ENCODE measurements at places on chromosomes 3 and 15.

DNA sequence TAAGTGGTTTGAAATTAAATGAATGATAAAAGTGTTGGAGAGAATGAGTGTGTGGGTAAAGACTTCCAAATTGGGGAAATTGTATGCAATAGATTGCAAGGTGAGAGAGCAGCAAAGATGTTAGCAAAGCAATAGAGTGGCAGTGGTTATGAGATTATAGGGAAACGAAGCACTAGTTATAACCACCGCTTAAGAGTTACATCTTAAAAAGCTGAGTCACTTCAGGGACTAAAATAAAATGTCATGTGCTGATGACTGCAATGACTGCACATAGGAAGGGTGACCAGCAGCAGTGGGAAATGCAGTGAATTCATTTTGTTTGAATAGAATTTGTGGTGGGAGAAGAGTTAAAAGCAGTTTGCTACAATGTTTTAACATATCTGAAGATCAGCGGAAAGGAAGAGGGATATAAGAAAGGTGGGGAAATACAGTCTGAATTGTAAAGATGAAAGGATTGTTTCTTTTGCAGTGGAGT, 127.3 kb downstream of the RAP2B start:
- no peaks in the 10 kb centered on the region for H3K27me3 ChIP-seq
- DNase-seq, result no peak
- H3K36me3 ChIP-seq, result no peaks in the 10 kb centered on the region
- no peak overlapping the region for H3K4me3 ChIP-seq
- H3K27ac ChIP-seq, result no peak overlapping the region

GRCh38 chr3:10623578-10624275, 118.3 kb upstream of the ATP2B2 start:
- no peak for DNase-seq
- no peak overlapping the region for H3K4me3 ChIP-seq
- H3K36me3 ChIP-seq, result no peaks in the 10 kb centered on the region
- H3K27ac ChIP-seq, result no peak overlapping the region
- no peaks in the 10 kb centered on the region for H3K27me3 ChIP-seq
- H3K4me1 ChIP-seq, result no peaks in the 10 kb centered on the region

DNA sequence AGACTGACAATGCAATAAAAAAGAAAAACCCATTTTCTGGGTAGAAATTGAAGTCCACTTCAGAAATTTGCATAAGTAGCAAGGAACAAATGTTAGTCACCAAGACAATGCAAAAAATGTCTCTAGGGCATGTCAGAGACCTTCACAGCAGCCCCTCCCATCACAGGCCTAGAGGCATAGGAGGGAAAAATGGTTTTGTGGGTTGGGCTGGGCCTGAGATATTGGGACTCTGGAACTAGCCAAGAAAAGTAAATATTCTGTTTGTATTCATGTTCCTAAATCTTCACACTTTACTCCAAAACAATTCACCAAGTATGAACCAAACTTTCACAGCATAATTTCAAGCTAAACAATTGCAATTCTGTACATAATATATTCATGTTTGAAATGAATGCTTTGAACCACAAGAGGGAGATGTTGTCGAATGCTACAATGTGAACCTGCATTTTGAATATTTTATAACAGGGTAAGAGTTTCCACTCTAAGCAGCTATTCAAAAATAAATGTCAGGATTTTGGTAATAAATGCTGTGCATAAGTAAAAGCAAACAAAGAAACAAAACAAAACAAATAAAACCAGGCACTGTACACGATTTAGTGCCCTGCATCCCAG, 429.2 kb downstream of the OTOL1 start:
- H3K36me3 ChIP-seq, result no peaks in the 10 kb centered on the region
- no peak overlapping the region for H3K4me3 ChIP-seq
- H3K27me3 ChIP-seq, result no peaks in the 10 kb centered on the region
- H3K27ac ChIP-seq, result no peak overlapping the region
- H3K4me1 ChIP-seq, result no peaks in the 10 kb centered on the region
- no peak for DNase-seq

- H3K4me1 ChIP-seq, result peaks cover 26% of the 10 kb centered on the region
- peak overlapping the region; percentile 79 for H3K27ac ChIP-seq
- DNase-seq, result no peak
- H3K4me3 ChIP-seq, result no peak overlapping the region
- no peaks in the 10 kb centered on the region for H3K36me3 ChIP-seq
These were observed 47.7 kb downstream of the ZBTB20 start for GRCh38 chr3:115099134-115099985.

DNA sequence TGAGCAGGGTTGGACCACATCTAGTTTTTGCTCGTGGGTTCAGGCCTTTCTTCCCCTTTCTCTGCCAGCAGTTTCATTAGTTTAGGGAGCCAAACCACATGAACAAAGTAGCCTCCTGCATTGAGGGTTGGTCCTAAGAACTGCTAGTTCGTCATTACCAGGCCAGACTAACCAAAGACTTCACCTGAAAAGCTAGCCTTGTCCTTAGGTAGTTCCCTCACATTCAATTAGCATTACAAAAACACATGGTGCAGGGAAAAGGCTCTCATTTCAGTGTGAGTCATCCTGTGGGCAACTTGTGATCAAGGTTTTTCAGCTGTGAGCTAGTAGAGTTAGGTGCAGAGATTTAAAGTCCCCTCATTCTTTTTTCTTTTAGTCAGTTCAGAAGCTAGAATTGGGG, 279.3 kb upstream of the CTNNB1 start:
- H3K36me3 ChIP-seq, result no peaks in the 10 kb centered on the region
- no peak for DNase-seq
- H3K27ac ChIP-seq, result no peak overlapping the region

- H3K27ac ChIP-seq, result no peak overlapping the region
- DNase-seq, result no peak
- H3K36me3 ChIP-seq, result no peaks in the 10 kb centered on the region
- H3K27me3 ChIP-seq, result no peaks in the 10 kb centered on the region
- H3K4me3 ChIP-seq, result no peak overlapping the region
- H3K4me1 ChIP-seq, result peaks cover 4% of the 10 kb centered on the region
These were observed 140.3 kb upstream of the SEMA6D start for GRCh38 chr15:47577000-47577399.

DNA sequence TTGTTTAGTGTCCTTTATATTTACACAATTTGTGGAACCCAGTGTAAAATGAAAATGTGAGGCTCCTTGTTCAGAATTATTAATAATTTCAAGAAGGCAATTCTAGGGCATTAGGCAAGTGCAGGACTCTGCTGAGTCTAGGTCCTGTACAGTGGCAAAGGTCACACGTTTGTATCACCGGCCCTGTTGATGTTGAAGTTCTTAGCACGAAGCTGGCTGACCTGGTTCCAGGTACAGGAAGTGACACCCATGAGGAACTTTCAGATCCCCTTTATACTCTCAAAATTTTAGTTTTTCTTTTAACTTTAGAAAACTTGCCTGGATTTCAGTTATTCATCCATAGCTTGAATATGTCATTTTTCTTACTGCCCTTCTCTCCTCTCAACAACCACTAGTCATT, 349.4 kb downstream of the CNTN6 start:
- H3K4me1 ChIP-seq, result no peaks in the 10 kb centered on the region
- no peak overlapping the region for H3K27ac ChIP-seq
- no peak overlapping the region for H3K4me3 ChIP-seq
- H3K36me3 ChIP-seq, result no peaks in the 10 kb centered on the region
- DNase-seq, result no peak
- no peaks in the 10 kb centered on the region for H3K27me3 ChIP-seq

DNA sequence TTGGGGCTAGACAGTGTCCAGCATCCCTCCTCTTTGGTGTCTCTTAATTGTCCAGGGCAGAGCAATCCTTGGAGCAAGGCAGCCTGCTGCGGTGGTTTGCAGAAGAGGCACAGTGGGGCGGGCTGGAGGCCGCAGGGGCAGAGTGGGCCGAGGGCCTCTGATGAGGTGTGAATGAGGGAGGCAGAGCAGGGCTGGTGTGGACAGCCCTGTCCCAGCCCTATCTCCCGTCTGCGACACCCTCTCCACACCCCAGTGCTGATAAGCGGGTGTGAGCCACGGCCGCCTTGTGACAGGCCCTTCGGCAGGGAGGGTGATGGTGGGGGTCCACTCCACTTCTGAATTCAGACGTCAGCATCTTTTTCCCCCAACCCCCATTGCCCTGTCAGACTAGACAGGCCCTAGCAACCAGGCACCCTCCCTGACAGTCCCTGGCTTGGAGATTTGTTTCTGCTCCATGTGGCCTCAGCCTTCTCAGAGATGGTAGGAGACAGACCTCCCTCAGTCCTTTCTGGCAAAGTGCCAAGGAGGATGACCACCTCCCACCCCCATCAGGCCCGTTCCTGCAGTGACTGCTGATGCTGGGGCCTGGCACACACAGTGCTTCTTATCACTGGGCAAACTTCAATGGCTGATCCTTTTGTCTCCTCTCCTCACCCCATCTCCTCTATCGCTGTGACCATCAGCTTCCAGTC, 37.3 kb downstream of the EXOG start:
- H3K27me3 ChIP-seq, result no peaks in the 10 kb centered on the region
- no peak overlapping the region for H3K27ac ChIP-seq
- no peak for DNase-seq
- H3K36me3 ChIP-seq, result no peaks in the 10 kb centered on the region
- no peak overlapping the region for H3K4me3 ChIP-seq

DNA sequence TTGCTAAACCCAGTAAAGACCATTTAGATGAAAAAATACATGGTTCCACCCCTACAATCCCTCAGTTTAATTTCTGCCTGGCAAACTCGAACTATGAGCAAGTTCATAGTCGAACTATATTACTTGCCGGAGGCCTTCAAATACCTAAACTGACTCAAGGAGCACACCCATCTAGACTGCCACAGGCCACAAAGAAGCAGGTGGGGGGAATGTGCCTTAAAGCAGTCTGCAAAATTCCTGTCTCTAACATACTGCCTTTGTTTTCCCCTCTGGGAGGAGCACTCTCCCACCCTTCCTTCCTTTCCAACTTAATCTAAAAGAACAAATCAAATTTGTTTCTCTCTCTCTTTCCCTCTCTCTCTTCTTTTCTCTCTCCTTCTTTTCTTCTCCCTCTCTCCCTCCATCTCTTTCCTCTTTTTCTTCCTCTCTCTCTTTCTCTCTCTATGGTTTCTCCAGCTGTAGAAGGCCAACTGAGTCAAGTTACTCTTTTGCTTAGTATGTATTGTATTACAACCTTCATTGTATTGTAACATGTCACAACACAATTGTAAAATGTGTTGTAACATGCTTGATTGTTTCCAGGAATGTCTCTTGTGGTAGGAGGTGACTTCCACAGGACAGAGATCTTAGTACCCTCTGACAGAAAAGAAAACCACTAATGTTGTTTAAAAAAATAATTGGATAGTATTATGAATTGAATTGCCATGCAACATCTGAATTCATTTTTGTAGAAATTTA, 496.3 kb downstream of the ROBO2 start:
- no peaks in the 10 kb centered on the region for H3K27me3 ChIP-seq
- H3K36me3 ChIP-seq, result no peaks in the 10 kb centered on the region
- DNase-seq, result no peak
- H3K27ac ChIP-seq, result no peak overlapping the region
- H3K4me1 ChIP-seq, result no peaks in the 10 kb centered on the region
- no peak overlapping the region for H3K4me3 ChIP-seq

- peaks cover 3% of the 10 kb centered on the region for H3K4me1 ChIP-seq
- H3K4me3 ChIP-seq, result no peak overlapping the region
- no peaks in the 10 kb centered on the region for H3K36me3 ChIP-seq
- H3K27me3 ChIP-seq, result no peaks in the 10 kb centered on the region
These were observed 31.6 kb upstream of the GLCE start for GRCh38 chr15:69128667-69129311.

DNA sequence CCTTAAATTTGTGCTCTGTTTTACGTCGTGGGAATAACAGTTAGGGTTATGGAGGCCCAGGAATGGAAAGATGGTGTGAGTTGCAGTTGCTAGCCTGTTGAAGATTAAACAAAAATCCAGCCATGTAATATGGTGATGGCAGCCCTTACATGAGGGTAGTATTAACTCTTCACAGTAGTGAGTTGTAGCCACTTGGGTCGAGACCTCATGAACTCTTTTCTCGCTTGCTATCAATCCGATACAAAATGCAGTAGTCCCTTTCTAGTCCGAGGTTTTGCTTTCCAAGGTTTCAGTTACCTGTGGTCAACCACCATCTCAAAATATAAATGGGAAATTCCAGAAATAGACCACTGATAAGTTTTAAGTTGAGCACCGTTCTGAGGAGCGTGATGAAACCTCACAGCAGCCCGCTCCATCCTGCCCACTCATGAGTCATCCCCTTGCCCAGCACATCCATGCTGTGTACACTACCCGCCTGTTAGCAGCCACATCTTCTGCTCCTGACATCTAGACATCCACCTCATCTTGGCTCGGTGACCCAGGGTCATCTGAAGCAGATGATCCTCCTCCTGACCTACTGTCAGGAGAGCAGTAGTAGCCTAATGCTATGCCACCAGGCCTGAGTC, 177.9 kb downstream of the CDIN1 start:
- no peaks in the 10 kb centered on the region for H3K36me3 ChIP-seq
- H3K4me3 ChIP-seq, result no peak overlapping the region
- DNase-seq, result no peak
- no peaks in the 10 kb centered on the region for H3K4me1 ChIP-seq
- H3K27me3 ChIP-seq, result no peaks in the 10 kb centered on the region

DNA sequence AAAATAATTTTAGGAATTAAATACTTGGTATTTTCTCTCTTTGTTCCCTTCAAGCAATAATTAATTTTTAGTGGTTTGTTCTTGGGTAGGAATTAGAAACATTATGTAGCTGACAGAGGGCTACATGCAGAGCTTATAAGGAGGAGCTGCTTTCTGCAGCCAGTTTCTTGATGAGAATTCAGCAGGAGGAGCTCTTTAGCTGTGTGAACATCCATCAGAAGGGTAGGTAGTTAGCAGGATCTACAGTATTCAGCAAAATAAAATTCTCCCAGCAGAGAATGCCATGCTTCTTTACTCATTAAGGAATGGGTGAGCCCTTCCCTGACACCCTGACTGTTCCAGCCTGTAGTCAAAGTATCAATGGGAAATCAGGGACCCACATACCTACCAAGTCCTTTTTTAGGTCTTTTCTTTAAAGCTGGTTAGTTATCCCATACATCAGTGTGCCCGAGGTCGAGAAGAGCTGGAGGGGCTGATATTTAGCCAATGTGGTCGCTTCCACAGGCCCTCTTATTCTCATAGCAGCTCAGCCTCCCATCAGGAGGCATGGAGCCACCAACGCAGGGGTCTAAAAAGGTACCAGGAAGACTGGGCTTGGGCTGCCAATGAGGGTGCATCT, 54.0 kb downstream of the KCNAB1 start:
- DNase-seq, result no peak
- no peaks in the 10 kb centered on the region for H3K4me1 ChIP-seq
- no peaks in the 10 kb centered on the region for H3K27me3 ChIP-seq
- H3K36me3 ChIP-seq, result no peaks in the 10 kb centered on the region

DNA sequence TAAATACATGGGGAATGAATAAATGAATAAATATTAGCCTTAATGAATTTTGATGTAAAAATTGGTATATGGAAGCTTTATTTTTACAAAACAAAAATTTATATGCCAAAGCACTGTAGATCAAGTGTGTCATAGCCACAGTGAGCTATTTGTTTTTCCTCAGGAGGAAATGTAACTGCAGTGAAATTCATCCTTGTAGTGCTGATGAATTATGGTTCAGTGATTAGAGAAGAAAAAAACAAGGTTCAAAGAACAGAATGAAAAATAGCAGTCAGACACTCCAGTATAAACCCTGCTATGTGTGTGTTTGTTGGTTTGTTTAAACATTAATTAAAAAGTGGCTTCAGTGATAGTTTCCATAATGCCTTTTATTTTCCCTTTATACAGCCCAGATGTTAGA, 228.0 kb upstream of the GPR149 start:
- H3K27ac ChIP-seq, result no peak overlapping the region
- H3K36me3 ChIP-seq, result no peaks in the 10 kb centered on the region
- no peak for DNase-seq
- H3K4me1 ChIP-seq, result no peaks in the 10 kb centered on the region
